Thoracic aorta (tissue), 2 donors: ENCODE measurements at places on chromosomes 2 and 18.

DNA sequence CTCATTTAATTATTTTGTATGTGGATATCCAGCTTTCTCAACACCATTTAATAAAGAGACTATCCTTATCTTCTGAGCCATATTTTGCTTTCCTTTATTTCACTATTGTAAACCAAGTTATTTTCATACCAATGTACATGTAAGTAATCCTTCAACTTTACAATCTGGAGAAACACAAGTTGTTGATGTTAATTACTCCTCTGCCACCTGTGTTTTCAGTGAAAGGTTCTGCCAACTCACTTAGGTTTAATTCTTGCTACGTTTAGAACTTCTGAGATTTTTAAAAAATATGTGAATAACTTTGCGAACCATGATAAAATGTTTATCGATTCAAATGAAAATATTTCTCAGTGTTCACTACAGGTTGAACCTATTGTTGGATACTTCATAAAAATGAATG is 244.4 kb downstream of the CDH7 start:
- H3K27me3 ChIP-seq, result no peaks in the 10 kb centered on the region
- H3K36me3 ChIP-seq, result no peaks in the 10 kb centered on the region
- no peaks in the 10 kb centered on the region for H3K4me1 ChIP-seq
- no peak overlapping the region for H3K27ac ChIP-seq

DNA sequence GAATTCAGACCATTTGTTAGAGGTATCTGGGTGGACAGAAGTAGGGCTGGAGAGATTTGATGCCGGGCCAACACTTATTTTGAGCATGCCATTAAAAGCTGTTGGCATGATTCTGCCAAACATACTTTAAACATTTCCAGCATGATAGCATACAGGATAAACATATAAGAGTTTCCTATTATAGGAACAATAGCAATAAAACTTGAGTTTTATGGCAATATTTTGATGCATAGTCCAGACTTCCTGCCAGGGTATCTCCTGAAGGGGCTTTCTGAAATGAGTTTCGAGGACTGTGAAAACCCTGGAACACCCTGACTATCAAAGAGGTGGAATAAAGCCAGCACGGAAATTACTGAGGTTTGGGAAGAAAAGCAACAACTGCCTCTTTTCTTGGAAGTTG is 1398.0 kb upstream of the NXPH2 start:
- H3K36me3 ChIP-seq, result no peaks in the 10 kb centered on the region
- no peaks in the 10 kb centered on the region for H3K27me3 ChIP-seq
- H3K4me1 ChIP-seq, result peaks cover 3% of the 10 kb centered on the region
- H3K27ac ChIP-seq, result no peak overlapping the region
- DNase-seq, result no peak

- no peak overlapping the region for H3K27ac ChIP-seq
- no peak overlapping the region for H3K4me3 ChIP-seq
- no peaks in the 10 kb centered on the region for H3K36me3 ChIP-seq
- H3K27me3 ChIP-seq, result no peaks in the 10 kb centered on the region
Measured at GRCh38 chr2:234976479-234977227, 24.8 kb downstream of the SH3BP4 start.

DNA sequence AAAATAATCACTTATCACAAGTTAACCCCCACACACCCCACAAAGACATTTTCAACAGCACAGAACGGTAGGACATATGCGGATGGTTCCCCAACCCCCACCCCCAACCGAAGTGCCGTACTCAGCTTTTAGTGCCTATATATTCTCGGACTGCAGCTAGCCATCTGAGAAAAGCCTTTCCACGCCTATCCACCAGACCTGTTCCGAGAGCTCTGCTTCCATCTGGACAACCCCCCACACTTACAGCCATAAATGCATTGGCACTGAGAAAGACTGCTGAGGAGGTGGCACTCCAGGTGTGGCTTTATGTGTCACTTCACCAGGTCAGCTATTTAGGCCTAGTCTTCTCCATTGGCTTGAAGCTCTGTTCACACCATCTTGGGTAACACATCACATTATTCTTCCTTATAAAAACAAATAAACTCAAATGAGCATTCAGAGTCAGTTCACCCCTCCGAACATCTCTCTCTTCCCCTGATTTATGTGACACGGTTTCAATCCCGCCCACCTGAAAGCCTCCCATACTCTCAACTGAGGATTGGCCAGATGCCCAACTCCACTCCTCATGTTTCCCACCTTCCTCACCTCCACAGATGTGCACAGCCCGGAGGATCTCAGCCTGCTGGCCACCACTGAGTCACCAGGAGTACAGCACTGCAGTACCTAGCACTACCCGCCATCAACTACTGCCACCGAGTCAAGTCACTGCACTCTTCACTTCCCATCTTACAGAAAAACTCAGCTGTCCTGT is 127.4 kb downstream of the CACNB4 start:
- H3K4me1 ChIP-seq, result no peaks in the 10 kb centered on the region
- no peaks in the 10 kb centered on the region for H3K36me3 ChIP-seq
- DNase-seq, result no peak
- no peaks in the 10 kb centered on the region for H3K27me3 ChIP-seq
- H3K27ac ChIP-seq, result no peak overlapping the region
- no peak overlapping the region for H3K4me3 ChIP-seq

DNA sequence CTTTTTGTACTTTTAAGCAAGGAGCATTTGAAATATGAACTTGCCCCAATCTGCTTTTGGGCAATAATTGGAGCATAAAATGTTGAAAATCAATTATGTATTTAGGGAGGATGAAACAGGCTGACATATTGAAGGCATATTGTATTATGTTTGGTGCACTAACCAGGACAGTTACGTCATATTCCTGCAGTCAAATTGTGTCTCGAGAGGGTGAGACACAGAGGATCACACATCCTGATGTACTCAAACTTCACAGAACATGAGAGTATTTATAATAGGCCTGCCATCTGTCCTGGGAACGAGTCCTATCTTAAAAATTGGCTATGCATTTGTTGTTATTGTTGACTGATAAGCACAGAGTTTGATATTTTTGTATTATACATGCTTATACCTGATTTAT is 44.7 kb downstream of the TANC1 start:
- peaks cover 41% of the 10 kb centered on the region for H3K4me1 ChIP-seq
- no peak overlapping the region for H3K4me3 ChIP-seq
- DNase-seq, result no peak
- H3K27ac ChIP-seq, result peak overlapping the region; percentile 55

- H3K27ac ChIP-seq, result no peak overlapping the region
- H3K4me3 ChIP-seq, result no peak overlapping the region
- no peaks in the 10 kb centered on the region for H3K4me1 ChIP-seq
- no peaks in the 10 kb centered on the region for H3K36me3 ChIP-seq
- no peaks in the 10 kb centered on the region for H3K27me3 ChIP-seq
- DNase-seq, result no peak
Measured at GRCh38 chr2:102194609-102195268, 7.9 kb downstream of the IL1RL2 start.

GRCh38 chr2:167310442-167310841 is 422.2 kb downstream of the XIRP2 start:
- H3K4me1 ChIP-seq, result no peaks in the 10 kb centered on the region
- DNase-seq, result no peak
- no peaks in the 10 kb centered on the region for H3K36me3 ChIP-seq
- H3K27ac ChIP-seq, result no peak overlapping the region
- H3K27me3 ChIP-seq, result no peaks in the 10 kb centered on the region

DNA sequence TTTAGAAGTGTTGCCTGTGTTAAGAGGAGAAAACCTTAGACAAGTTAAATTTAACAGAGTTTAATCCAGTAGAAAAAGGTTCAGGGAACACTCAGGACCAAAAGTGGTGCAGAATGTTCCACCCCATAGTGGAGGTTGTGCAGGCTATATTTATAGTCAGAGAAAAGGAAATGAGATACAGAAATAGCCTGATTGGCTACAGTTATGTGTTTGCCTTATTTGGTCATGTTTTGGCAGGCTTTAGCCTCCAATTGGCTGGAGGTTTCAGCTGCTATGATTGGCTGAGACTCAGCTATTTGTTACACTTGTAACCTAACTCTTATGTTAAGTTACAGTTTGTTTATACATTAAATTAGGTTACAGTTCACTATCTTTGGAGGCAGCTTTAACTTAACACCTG is 4.2 kb downstream of the STAMBP start:
- H3K36me3 ChIP-seq, result peaks cover 6% of the 10 kb centered on the region
- H3K4me1 ChIP-seq, result peaks cover 44% of the 10 kb centered on the region
- no peak for DNase-seq
- no peak overlapping the region for H3K4me3 ChIP-seq
- no peaks in the 10 kb centered on the region for H3K27me3 ChIP-seq

GRCh38 chr18:64260810-64261209 is 111.9 kb upstream of the LINC00305 start:
- no peaks in the 10 kb centered on the region for H3K4me1 ChIP-seq
- DNase-seq, result no peak
- H3K4me3 ChIP-seq, result no peak overlapping the region
- no peaks in the 10 kb centered on the region for H3K36me3 ChIP-seq

- no peak overlapping the region for H3K27ac ChIP-seq
- H3K4me1 ChIP-seq, result no peaks in the 10 kb centered on the region
- no peak overlapping the region for H3K4me3 ChIP-seq
- H3K27me3 ChIP-seq, result no peaks in the 10 kb centered on the region
- no peaks in the 10 kb centered on the region for H3K36me3 ChIP-seq
Measured at GRCh38 chr2:11998218-11998617, 251.8 kb downstream of the LPIN1 start.

DNA sequence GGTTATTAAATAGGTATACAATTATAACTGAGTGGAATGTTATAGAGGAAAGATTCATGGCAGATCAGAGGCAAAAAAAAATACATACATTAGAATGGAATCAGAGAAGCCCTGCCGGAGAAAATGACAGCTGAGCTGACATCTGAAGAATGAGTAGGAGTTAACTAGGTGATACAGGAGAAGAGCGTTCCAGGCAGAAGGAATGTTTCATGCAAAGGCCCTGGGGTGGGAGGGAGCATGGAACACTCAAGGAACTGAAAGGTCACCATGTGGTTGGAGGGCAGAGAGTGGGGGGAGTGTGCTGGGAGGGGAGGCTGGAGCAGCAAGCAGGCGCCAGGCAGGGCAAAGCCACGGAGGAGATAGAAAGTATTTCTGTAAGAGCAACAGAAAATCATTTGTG is 31.6 kb upstream of the CDK5R2 start:
- no peaks in the 10 kb centered on the region for H3K4me1 ChIP-seq
- no peak overlapping the region for H3K4me3 ChIP-seq
- H3K27ac ChIP-seq, result no peak overlapping the region

- DNase-seq, result no peak
- H3K27me3 ChIP-seq, result no peaks in the 10 kb centered on the region
- H3K4me3 ChIP-seq, result no peak overlapping the region
- H3K4me1 ChIP-seq, result no peaks in the 10 kb centered on the region
- no peaks in the 10 kb centered on the region for H3K36me3 ChIP-seq
Measured at GRCh38 chr2:98308532-98308931, 37.7 kb upstream of the CNGA3 start.

DNA sequence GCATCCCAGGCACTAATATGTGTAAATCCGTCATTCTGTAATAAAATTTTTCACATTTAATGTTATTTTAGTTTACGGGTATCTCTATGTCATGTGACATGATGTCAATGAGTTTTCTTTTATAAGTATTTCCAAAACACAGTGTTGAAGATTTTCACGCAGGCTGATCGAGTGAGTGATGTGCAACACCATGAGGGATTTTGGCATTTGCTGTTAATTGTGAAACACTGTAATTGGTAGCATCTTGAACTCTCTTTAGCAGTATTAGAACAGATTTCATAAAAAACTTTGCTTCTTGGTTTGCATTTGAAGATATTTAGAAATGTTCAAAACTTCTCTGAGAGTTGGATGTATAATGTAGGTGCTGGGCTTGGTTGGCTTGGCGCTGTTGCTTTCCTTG is 35.5 kb downstream of the KCNE4 start:
- no peak for DNase-seq
- no peaks in the 10 kb centered on the region for H3K4me1 ChIP-seq
- no peak overlapping the region for H3K27ac ChIP-seq
- H3K27me3 ChIP-seq, result no peaks in the 10 kb centered on the region

- DNase-seq, result no peak
- peaks cover 4% of the 10 kb centered on the region for H3K36me3 ChIP-seq
- H3K4me1 ChIP-seq, result peaks cover 64% of the 10 kb centered on the region
- no peaks in the 10 kb centered on the region for H3K27me3 ChIP-seq
- H3K4me3 ChIP-seq, result no peak overlapping the region
- H3K27ac ChIP-seq, result peak overlapping the region; percentile 86
Measured at GRCh38 chr18:48678237-48679115, 139.6 kb downstream of the CTIF start.

GRCh38 chr18:24862201-24862816 is 401.9 kb downstream of the HRH4 start:
- H3K27ac ChIP-seq, result no peak overlapping the region
- no peaks in the 10 kb centered on the region for H3K4me1 ChIP-seq
- no peaks in the 10 kb centered on the region for H3K27me3 ChIP-seq
- H3K4me3 ChIP-seq, result no peak overlapping the region
- DNase-seq, result no peak
- H3K36me3 ChIP-seq, result no peaks in the 10 kb centered on the region

- H3K27ac ChIP-seq, result no peak overlapping the region
- peaks cover 5% of the 10 kb centered on the region for H3K4me1 ChIP-seq
- no peaks in the 10 kb centered on the region for H3K36me3 ChIP-seq
- H3K4me3 ChIP-seq, result no peak overlapping the region
- DNase-seq, result no peak
Measured at GRCh38 chr2:144890828-144891227, 370.9 kb upstream of the ZEB2 start.

GRCh38 chr2:238654479-238655197 is 193.2 kb upstream of the TWIST2 start:
- no peaks in the 10 kb centered on the region for H3K36me3 ChIP-seq
- H3K27me3 ChIP-seq, result no peaks in the 10 kb centered on the region
- H3K27ac ChIP-seq, result no peak overlapping the region
- no peak for DNase-seq
- no peak overlapping the region for H3K4me3 ChIP-seq

GRCh38 chr2:69386789-69387734 is at the start of gene GFPT1:
Gene GFPT1, minus strand, starts transcription at chr2:69387227. Its CDS starts 156 bp downstream, at chr2:69387071.
- H3K4me3 ChIP-seq, result peak within 1 kb of the TSS; percentile 94
- H3K36me3 ChIP-seq, result no peaks in the 10 kb centered on the region
- H3K27me3 ChIP-seq, result no peaks in the 10 kb centered on the region
- H3K27ac ChIP-seq, result peak within 1 kb of the TSS; percentile 88
- H3K4me1 ChIP-seq, result peaks cover 40% of the 10 kb centered on the region

DNA sequence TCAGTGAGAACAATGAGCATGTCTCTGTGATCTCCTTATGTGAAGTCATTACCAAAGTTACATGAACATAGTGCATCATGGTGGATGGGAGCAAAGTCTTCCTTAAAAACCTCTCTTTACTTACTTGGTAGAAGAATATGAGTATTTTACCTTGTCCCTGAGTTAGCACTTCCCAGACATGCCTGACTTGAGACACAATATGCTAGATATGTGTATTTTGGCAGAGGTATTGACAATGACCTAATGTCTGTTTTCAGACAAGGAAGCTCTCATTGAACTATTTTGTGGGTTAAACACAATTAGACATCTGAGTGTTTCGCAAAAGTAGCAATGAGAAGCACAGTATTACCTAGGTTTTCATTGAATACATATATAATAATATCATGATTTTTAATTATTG is 99.1 kb upstream of the MC4R start:
- no peak overlapping the region for H3K27ac ChIP-seq
- H3K4me3 ChIP-seq, result no peak overlapping the region
- H3K36me3 ChIP-seq, result no peaks in the 10 kb centered on the region
- H3K27me3 ChIP-seq, result no peaks in the 10 kb centered on the region
- H3K4me1 ChIP-seq, result no peaks in the 10 kb centered on the region

- no peak for DNase-seq
- no peak overlapping the region for H3K27ac ChIP-seq
- H3K4me1 ChIP-seq, result peaks cover 11% of the 10 kb centered on the region
- no peaks in the 10 kb centered on the region for H3K36me3 ChIP-seq
- H3K4me3 ChIP-seq, result no peak overlapping the region
- no peaks in the 10 kb centered on the region for H3K27me3 ChIP-seq
Measured at GRCh38 chr2:1806254-1806653, 61.9 kb upstream of the PXDN start.

- H3K36me3 ChIP-seq, result no peaks in the 10 kb centered on the region
- no peaks in the 10 kb centered on the region for H3K27me3 ChIP-seq
- H3K4me1 ChIP-seq, result peaks cover 9% of the 10 kb centered on the region
- H3K27ac ChIP-seq, result no peak overlapping the region
- H3K4me3 ChIP-seq, result no peak overlapping the region
Measured at GRCh38 chr2:25494616-25495015, 152.9 kb upstream of the DNMT3A start.
